ENCODE measurements at places on chromosomes 7 and 10.

GRCh38 chr10:75611172-75611992, 180.0 kb downstream of the LRMDA start:
- DNase-seq: no peak

DNA sequence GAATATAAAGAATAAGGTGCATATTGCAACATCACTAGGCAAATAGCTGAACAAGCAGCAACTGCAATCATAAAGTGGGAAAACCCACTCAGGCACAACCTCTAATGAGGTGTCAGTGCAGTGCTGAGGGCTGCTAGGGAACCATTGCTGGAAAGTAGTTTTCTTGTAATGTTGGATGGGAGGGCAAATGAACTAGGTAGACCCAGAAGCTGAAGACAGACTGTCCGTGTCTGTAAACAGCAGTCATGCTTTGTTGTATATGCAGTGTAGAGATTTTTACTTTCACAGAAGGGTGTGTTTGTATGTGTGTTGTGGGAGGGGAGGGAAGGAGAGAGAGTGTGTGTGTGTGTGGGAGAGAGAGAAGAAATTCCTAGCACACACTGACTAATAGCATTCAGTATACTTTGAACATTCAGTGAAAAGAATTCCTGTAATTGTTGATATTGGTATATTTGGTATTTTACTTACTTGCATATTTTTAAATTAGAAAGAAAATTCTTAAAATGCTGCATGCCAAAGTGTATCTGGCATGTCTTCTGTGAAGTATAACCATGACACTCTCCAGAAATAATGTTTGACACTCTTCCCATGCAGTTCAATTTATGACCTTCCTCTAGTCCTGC, 28.8 kb downstream of the ITGB8 start:
- DNase-seq: no peak

GRCh38 chr10:13168781-13169180, 7.4 kb downstream of the MCM10 start:
- DNase-seq: no peak

GRCh38 chr7:138887085-138887710, 89.2 kb upstream of the ATP6V0A4 start:
- no peak for DNase-seq

- DNase-seq: no peak
These were observed 51.7 kb upstream of the ADAM12 start for GRCh38 chr10:126439942-126440341.

GRCh38 chr10:98270073-98270740, 2.2 kb upstream of the LOXL4 start:
- no peak for DNase-seq

DNA sequence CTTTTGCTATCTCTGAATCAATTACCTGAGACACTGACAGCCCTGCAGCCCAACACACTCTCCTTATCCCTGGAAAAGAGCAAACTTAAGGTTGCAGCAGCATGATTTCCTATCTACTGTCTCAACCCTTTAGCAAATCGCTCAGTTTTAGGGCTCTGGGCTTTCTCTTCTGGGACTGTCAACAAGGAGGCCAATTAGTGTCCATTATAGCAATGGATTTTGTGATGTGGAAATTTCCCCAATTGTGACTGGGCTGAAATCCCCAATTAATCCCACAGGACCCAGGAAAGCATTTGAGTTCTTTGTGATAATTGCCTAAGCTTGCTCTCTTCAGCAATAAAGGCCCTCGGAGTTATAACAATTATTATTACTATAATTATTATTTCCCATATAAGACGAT, 197.0 kb downstream of the ZNF438 start:
- DNase-seq: no peak

GRCh38 chr10:33216661-33217427, 117.6 kb downstream of the NRP1 start:
- DNase-seq: no peak

DNA sequence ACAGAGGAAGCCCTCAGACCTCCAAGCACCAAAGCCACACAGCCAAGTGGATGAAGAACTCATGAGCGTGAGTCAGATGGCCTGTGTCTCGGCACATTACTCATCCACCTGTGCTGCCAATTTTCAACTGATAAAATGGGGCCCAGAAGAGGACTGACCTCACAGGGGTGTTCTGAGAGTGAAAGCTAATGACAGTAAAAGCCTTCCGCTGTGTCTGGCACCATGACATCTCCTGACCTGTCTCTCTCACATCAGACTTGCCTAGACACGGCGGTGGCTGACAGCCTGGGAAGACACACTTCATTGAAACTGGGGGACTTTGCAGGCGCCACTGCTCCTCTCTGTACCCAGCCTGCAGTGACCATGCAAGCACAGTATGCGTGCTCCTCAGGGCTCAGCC, 8.3 kb upstream of the SLC18A3 start:
- DNase-seq: no peak

DNA sequence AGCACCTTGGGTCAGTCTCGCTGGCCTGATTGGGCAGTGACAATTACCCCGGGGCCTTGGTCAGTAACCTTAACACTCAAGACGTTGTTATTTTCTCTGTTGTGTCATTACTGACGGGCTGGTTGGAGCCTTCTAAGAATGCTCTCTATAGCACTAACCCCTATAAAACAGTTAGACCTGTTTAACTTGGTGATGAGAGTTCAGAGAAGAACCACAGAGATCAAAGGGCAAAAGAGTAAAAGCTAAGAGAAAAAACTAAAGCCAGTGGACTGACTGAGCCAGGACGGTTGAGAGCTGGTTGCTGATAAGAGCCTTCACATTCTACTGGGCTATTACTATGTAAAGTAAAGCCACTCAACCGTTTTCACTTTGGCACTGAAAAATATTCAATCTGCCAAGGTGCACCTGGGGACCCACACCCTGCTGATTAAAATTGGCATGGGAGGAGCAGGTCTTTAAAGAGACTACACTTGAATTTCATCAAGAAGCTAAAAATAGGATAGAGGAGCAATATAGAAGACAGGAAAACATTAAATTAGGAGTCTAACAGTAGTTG, 13.6 kb upstream of the ITGB1 start:
- no peak for DNase-seq

- DNase-seq: no peak
These were observed 99.3 kb upstream of the SHH start for GRCh38 chr7:155911471-155912105.

GRCh38 chr10:110733218-110733952, 89.2 kb downstream of the RBM20 start:
- no peak for DNase-seq

GRCh38 chr10:120369856-120370276, 87.2 kb upstream of the PLPP4 start:
- no peak for DNase-seq

DNA sequence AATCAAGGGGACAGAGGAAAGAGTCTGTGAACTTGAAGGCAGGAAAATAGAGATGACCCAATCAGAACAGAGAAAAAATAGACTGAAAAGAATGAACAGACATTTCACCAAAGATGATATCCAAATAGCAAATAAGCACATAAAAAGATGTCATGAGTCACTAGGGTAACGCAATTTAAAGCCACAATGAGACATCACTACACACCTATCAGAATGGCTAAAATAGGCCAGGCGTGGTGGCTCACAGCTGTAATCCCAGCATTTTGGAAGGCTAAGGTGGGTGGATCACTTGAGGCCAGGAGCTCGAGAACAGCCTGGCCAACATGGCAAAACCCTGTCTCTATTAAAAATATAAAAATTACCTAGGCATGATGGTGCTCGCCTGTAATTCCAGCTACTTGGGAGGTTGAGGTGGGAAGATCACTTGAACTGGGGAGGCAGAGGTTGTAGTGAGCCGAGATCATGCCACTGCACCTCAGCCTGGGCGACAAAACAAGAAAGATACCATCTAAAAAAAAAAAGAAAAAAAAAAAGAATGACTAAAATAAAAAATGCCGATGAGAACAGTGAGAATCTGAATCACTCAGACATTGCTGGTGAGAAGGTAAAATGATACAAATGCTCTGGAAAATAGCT, 100.9 kb downstream of the LHPP start:
- DNase-seq: no peak

GRCh38 chr7:94049615-94050014, 45.5 kb upstream of the BET1 start:
- DNase-seq: no peak

DNA sequence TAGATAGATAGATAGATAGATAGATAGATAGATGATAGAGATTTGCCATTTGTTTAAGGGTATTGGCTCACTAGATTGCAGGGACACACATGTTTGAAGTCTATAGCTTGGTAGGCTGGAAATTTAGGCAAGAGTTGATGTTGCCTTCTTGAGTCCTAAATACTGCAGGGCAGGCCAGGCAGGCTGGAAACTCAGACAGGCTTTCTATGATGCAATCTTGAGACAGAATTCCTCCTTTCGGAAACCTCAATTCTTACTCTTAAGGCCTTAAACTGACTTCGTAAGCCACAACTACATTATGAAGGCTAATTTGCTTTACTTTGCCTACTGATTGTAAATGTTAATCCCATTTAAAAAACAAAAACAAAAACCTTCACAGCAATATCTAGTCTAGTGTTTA, 322.9 kb upstream of the AKR1E2 start:
- DNase-seq: no peak

DNA sequence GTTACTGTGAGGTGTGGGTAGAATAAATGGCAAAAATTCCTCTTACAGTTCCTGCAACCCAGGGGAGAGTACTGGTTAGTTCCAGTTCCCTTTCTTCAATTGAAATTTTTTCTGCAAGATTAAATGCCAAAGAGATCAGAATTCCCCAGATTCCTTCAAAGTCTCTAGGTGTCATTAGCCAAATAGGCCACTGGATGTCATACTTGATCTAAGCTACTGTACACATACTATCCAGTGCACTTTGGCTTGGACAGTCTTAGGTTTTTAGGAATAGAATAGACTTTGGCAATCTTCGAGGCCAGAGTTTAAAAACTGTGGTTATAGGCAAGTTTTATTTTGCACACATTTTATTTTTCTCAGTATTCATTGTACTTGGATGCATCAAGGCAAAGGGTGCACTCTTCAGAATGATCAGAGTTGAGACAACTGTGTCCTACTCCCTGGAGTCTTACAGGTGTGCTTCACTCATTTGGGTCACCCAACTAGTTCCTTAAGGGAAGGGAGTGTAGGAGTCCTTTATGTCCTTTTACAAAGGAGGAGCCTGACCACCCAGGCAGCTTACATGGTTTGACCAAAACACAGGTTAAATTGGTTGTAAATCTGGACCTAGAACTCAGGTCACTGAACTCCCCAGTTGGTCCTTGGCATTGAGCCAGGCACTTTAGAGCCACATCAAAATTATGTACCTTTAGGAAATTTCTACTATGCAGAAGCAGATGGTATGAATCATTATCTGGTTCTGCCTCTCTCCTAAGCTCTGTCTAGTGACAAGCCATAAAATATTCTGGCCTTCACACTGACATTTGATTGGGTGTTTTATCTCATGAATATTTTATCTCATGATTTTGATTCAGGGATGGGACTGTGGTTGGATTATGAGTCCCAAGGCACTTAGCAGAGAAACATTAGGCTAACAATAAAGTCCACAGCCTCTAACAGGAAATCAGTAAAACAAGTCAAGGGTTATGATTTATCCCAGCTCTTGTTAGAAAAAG, 49.5 kb downstream of the ASAH2B start:
- no peak for DNase-seq

DNA sequence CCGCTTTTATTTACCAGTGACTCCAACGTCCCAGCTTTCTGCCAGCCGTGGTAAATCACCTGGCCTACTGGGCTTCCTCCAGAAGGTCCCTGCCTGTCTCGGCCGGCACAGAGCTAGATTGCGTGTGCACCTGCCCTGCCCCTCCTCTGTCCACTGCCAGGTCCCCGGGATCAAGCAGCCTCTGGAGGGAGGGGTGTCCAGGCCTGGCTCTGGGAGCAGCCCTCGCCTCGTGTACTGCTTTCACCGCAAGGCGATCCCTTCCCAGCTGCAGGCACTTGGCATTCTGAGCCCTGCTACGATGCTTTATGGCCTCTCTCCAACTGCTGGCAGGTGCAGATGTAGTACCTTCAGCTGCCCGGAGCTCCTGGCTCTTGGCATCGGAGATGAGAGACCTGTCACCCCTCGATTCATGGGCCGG, 7.4 kb downstream of the SLC29A3 start:
- no peak for DNase-seq

- no peak for DNase-seq
These were observed 1360.1 kb downstream of the REEP3 start for GRCh38 chr10:64881257-64881656.

DNA sequence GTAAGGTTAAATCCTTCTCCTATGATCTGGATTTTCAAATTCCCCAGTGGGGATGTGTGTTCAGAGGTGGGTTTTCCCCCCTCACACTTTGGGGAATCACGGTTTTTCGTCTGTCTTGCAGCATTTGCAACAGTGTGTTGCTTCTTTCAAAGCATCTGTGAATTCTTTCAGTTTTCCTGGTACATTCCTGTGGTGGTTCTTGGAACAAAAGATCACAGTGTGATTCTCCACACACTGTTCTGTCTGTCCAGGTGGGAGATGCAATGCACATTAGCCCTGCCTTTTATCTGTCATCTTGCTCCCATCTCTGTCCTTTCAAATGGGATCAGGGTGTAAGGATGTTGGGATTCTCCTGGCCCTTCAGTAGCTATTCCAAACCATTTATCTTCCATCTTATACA, 11.8 kb downstream of the AGK start:
- DNase-seq: no peak

GRCh38 chr10:96747734-96748550, 27.6 kb upstream of the PIK3AP1 start:
- DNase-seq: no peak

GRCh38 chr10:79401015-79401921, 44.2 kb downstream of the ZCCHC24 start:
- no peak for DNase-seq

GRCh38 chr7:112080441-112080840, 125.8 kb downstream of the DOCK4 start:
- DNase-seq: no peak

GRCh38 chr7:137891016-137891655, 44.4 kb upstream of the DGKI start:
- DNase-seq: no peak

DNA sequence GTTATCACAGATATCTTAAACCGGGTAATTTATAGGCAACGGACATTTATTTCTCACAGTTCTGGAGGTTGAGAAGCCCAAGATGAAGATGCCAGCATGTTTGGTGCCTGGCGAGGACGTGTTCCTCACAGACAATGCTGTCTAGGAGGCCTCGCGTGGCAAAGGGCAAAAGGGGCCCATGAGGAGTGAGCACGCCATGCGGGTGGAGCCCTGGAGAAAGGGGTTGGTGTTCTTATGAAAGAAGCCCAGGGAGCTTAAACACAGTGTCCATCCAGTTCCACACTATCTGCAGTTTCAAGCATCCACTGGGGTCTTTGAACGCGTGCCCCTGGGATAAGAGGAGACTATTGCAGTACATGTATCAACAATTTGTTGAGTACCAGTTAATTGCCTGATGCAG, 51.4 kb downstream of the CXCL12 start:
- DNase-seq: no peak

DNA sequence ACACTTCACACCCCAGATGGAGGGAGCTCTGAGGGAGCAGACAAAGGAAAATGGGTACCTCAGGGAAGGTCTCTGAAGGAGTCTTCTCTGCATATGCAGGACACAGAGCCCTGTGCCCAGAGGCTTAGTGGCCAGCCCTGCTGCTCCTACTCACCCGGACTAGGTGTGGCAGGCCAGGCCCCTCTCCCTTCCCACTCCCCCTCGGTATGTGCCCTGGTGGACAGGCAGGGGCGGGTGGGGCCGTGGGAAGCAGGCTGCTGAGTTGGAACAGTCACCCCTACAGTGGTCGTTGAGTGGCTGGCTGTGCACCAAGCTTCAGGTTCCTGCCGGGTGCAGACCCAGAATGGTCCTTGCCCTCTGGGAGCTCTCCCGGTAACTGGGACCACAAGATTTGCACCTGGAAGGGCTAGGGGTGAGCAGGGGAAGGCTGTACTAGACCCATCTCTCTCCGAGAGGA, 68.6 kb downstream of the ZMIZ1 start:
- no peak for DNase-seq

All from nucleus accumbens (tissue), 56 donors.